ENCODE measurements at places on chromosomes 4 and X.
A peak's percentile ranks its signal among the peaks of the same experiment; 100 is the strongest.

DNA sequence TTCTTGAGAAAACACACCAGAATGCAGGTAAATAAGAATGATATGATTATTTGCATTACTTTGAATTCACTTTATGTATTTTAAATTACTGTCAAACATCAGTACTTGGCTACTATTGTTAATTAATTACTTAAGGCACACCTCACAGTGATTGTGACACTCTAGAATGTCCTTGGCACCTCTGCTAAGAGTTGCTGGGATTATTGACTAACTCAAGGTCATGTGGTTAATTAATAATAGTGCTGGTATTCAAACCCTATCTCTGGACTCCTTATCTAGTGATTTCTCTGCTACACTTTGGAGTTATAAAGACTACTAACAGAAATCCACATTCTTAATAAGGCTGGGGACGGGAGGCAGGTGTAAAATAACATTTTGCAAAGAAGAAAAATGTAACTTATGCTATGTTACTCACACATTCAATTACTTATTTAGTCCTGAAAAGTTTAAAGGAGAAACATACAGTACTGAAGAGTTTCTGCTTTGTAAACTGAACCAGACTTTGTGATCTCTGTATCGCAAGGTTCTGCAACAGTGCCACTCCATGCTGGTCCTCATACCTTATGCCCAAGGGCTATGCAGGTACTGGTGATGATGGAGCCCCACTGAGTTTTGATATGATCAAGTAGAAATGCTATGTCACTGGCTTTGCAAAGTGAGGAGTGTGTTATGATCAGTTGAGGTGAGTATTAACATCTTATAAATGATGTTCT is 242.7 kb downstream of the MID1IP1 start:
- DNase-seq: no peak

DNA sequence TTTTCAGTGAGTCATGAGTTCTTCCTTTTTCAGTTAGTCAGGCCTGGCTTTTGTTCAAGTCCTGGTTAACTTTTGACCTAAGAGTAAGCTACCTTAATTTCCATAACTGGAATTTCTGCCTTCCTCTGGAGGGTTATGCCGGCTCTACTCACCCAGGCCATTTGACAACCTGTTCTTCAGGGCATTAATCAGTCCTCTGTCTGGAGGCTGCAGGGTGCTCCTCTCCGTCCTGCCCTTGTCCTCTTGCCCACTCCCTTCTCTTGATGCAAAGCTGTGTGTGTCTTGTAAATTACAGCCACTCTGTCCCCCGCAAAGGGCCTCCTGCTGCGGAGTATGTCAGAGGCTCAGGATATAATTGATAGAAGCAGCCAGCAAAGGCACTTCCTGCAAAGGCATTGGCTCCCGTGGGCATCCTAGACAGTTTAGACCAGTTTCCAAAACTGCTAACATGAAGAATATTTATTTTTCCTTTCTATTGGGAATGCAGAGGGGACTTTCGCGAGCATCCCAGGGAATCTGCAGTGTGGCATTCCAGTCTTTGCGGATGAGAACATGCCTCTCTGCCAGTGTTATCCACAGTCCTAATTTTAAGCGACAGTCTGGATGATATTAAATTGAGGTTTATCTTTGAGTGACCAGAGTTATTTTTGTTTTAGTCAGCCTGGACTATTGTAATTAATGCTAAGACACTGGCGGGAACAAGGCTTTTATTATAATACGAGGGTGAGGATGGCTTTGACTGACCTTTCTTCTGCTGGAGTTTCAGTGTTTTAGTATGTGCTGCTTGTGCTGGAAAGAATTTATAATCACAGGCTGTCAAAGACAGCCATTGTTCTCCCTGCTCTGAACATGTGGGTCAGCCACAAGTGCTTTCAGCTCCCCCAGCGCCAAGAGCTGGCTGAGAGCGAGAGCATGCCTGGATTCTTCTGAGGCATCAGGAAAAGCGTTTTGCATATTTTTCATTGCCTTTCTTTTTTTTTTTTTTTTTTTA is 74.2 kb downstream of the LIMCH1 start:
- DNase-seq: no peak

DNA sequence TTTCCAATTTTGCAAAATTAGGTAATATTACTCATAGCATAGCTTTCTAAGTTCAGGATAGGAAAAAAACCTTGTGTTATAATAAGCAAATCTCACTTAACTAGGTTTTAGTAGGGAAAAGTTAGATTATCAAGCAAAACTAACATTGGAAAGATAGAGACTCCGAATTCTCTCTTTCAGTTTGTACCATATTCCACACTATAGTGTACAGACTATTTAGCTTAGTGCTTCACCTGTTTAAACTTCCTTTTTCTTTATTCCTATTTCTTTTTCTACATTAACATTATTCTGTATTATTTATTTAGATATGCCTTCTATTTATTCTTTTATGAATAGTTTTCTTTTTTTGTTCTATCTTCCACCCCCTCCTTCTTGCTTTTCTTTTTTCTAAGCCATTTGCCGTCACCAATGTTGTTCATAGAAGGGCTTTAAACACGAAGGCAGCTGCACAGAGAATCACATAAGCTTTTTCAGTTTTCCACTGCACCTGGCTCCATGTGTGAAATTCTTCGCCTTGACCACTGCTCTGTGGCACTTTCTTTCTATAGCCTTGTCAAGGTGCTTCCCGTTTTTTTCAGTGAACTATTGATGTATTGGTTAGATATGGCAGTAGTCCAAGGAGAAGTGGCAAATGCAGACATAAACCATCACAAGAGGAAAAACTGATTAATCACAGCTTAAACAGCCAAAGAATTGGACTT is 8.5 kb downstream of the PCDH10 start:
- DNase-seq: no peak

DNA sequence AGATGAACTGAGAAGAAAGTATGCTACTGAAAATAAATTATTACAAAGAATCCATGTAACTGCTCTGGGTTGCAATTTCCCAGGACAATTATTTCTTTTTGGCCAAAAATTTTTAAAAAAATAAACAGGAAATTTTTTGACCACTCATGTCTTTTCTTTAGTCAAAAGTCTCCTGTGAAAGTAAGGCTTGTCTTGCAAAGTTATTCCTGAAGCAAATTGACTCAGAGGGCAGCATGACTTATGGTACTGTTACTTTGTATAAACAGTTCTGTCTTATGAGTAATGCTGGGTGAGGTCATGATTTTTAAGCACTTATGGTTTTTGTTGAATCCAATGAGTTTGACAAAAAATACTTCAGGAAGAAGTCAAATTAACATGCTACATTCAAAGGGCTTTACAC is 292.8 kb upstream of the ARSJ start:
- DNase-seq: no peak

GRCh38 chr4:112185334-112185733 is 40.1 kb downstream of the FAM241A start:
- no peak for DNase-seq

DNA sequence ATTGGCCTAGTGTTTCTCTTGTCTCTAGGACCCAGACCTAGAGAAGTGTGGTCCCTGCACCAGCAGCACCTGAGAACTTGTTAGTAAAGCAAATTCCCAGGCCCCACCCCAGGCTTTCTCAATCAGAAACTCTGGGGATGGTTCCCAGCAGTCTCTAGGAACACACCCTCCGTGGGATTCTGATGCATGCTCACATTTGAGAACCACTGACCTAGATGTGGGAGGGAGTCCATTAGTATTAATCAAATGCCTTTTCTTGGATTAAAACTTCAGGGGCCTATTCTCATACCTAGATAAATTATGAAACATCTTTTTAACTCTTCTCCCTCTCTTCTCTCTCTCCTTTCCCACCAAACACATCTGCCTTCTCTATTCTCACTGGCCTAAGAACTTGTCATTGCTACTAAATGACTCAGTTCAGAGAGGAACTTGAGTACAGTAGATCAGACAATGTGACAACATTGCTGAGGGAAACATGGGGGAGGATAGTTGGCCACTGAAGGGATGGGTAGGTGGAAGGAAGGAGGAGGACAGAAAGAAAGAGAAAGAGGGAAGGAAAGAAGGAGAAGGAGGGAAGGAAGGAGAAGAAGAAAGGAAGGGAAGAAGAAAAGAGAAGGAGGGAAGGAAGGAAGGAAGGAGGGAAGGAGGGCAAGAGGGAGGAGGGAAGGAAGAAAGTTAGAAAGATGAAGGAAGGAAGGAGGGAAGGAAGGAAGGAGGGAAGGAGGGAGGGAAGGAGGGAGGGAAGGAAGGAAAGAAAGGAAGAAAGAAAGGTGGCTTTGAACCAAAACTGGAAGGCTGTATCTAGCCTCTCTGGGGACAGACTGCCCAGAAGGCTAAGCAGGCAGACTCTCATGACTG is 132.7 kb upstream of the MAP3K15 start:
- DNase-seq: no peak

DNA sequence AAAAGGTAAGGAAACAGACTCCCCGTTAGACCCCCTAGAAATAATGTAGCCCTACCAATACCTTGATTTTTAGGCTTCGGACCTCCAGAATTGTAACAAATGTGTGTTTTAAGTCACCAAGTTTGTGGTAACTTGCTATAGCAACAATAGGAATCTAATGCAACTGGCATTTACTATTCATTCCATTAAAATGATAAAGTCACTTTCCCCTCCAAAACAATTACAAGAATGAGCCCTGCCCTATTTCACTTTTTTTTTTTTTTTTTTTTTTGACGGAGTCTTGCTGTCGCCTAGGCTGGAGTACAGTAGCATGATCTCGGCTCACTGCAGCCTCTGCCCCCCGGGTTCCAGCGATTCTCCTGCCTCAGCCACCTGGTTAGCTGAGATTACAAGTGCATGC is 3.5 kb upstream of the DDX60L start:
- DNase-seq: no peak

- peak; percentile 31 for DNase-seq
These were observed 16.2 kb upstream of the ZCCHC12 start for GRCh38 chrX:118807151-118808017.

- no peak for DNase-seq
These were observed 69.8 kb downstream of the PAPSS1 start for GRCh38 chr4:107650251-107650650.

- no peak for DNase-seq
These were observed 76.7 kb downstream of the AASDH start for GRCh38 chr4:56310401-56311125.

GRCh38 chr4:138894709-138895108 is 120.9 kb upstream of the NOCT start:
- DNase-seq: no peak

GRCh38 chr4:74056858-74057562 is 18.5 kb upstream of the CXCL3 start:
- DNase-seq: no peak

- no peak for DNase-seq
These were observed 150.1 kb upstream of the MAGEB2 start for GRCh38 chrX:30065226-30065625.

- no peak for DNase-seq
These were observed 128.7 kb downstream of the ARHGAP24 start for GRCh38 chr4:85603437-85604336.

GRCh38 chrX:70096052-70096451 is 33.8 kb downstream of the OTUD6A start:
- DNase-seq: peak; percentile 61

DNA sequence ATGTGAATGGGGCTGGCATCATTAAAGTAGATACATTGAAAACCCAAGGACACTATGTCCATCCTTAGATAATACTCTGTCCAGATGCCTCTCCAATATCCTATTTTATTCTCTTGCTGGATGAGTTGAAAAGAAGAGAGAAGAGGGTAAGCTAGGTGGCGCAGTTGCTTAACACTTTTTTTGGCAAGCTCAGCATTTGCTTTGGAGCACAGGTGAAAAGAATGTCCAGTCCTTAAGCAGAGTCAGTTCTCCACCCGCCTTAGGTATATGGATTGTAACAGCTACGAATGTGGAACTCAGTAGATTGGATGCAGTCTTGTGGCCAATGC is 208.4 kb downstream of the NWD2 start:
- DNase-seq: peak; percentile 37

DNA sequence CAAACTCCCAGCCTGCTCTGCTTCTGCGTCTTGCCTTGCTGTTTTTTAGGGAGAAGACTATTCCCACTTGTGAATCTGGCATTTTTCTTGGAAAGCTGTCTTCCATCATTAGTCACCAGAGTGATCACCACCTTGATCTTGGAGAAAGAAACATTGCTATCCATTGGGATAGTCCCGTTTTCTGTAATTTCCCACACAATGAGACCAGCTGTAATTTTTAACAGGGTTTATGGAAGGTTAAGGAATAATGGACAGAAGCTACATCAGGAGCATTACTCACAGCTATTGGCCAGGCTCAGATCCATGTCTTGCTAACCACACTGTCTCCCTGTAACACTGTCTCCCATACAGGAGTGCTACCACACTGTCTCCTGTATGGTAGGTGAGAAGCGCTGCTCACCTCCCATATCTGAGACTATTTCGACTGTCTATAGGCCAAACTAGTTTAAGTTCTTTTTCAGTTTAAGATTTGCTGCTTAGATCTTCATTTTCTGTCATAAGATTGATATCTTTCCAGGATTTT is 523.0 kb downstream of the SPRY1 start:
- DNase-seq: no peak

- DNase-seq: no peak
These were observed 148.2 kb downstream of the FAM47B start for GRCh38 chrX:35090801-35091200.

GRCh38 chr4:92014067-92014466 is 289.7 kb upstream of the GRID2 start:
- DNase-seq: no peak

GRCh38 chr4:121824171-121824527 is 466 bp upstream of the CCNA2 start:
- DNase-seq: no peak

- DNase-seq: no peak
These were observed 1622.4 kb upstream of the PCDH10 start for GRCh38 chr4:131526686-131527085.

GRCh38 chr4:100100985-100101384 is 89.3 kb downstream of the DDIT4L start:
- no peak for DNase-seq

DNA sequence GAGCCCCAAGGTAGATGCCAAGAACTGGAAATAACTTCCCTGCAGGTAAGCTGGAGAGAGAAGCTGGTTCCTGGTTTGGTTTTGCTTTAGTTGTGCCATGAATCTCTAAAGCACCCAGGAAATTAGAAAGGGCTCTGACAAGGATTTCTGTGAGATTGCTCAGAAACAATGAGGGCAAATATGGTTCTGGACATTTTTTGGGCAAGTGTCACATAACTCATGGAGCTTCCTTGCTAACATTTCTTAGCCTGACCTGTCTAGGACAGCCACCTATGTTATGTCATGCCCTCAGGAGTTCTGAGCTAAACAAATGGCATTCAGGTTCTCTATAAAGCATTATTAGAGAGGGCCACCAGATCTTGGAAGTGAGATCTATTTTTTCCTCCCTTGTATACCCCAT is 131.8 kb downstream of the GUCY2F start:
- no peak for DNase-seq

GRCh38 chrX:69019073-69019890 is 146.0 kb downstream of the PJA1 start:
- DNase-seq: no peak

GRCh38 chr4:119479180-119479808 is 149.3 kb downstream of the PDE5A start:
- DNase-seq: no peak

DNA sequence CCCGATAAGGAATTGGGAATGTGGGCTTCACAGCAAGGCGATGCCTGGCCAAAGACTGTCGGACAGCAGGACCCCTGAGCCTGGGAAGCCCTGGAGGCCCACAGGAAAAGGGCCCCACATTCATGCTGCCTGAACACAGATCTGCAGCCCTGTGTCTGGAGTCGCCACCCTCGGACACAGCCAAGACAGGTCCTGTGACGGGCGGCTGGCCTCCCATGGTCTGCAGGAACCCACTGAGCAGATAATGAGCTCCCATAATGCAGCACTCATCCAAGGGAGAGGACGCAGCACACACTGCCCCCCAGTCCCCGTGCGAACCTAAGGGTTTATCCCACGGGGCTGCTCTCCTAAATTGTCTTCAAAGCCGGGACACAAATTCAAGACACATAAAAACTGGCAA is 30.6 kb downstream of the ZFYVE28 start:
- no peak for DNase-seq

- DNase-seq: no peak
These were observed 305.7 kb upstream of the BOD1L1 start for GRCh38 chr4:13933191-13933590.

All from WERI-Rb-1 (cell line).